A549 (cell line): ENCODE measurements at places on chromosomes 16 and 17.

DNA sequence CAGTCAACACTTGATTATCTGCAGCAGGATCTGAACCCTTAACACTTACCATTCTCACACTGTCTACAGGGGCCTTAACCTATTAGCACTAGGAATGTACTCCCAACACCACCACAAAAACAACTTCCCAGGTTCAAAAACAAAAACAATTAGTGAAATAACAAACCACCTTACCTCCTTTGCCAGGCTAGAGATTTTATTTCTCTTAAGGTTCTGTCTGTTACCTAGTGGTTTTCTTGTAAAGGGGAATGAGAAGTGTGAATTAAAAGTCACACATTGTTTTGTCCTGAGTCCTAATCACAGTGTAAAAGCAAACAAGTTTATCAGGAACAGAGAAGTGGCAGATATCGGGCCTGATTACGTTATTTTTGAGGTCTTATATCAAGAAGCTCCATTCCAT is 9.7 kb downstream of the SMARCE1 start:
- no peak for DNase-seq

DNA sequence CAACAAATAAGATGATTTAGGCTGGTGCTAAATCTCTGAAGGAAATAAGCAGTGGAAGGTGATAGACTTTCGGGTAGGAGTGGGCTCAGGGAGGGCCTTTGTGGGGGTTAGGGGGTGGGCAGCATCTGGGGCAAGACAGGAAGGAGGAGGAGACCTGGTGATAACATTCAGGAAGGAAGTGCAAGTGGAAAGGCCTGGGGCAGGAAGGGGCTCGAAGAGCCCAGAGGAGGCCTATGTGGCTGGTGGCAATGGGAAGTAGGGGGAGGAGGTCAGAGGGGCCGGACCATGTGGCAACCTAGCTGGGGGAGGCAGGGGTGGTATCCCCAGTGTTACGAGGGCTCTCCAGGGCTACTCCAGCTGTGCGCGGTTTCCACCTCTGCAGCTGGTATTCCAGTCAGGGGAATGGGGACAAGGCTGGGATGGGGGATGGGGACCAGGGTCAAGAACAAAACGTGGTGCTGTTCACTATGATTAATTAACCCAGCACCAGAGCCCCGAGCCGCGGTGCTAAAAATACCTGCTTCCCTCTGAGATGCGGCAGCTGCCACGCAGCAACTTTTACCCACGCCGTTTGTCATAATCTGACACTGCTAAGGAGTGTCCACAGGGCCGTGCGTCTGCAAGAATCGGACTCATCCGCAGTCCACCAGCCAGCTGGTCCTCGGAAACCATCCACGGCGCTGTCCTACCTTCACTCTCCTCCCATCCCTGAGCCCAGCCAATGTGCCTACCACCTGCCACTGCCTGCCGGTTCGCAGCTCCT is 5.2 kb upstream of the CCDC182 start:
- DNase-seq: no peak

GRCh38 chr17:74992223-74992622 is 4.8 kb downstream of the CDR2L start:
- DNase-seq: no peak

- no peak for DNase-seq
Observed at GRCh38 chr17:34728771-34729310, 149.5 kb downstream of the TMEM132E start.

- DNase-seq: no peak
Observed at GRCh38 chr17:35817196-35817595, 7.9 kb downstream of the TAF15 start.

GRCh38 chr17:49748791-49749190 is 15.1 kb downstream of the FAM117A start:
- no peak for DNase-seq

DNA sequence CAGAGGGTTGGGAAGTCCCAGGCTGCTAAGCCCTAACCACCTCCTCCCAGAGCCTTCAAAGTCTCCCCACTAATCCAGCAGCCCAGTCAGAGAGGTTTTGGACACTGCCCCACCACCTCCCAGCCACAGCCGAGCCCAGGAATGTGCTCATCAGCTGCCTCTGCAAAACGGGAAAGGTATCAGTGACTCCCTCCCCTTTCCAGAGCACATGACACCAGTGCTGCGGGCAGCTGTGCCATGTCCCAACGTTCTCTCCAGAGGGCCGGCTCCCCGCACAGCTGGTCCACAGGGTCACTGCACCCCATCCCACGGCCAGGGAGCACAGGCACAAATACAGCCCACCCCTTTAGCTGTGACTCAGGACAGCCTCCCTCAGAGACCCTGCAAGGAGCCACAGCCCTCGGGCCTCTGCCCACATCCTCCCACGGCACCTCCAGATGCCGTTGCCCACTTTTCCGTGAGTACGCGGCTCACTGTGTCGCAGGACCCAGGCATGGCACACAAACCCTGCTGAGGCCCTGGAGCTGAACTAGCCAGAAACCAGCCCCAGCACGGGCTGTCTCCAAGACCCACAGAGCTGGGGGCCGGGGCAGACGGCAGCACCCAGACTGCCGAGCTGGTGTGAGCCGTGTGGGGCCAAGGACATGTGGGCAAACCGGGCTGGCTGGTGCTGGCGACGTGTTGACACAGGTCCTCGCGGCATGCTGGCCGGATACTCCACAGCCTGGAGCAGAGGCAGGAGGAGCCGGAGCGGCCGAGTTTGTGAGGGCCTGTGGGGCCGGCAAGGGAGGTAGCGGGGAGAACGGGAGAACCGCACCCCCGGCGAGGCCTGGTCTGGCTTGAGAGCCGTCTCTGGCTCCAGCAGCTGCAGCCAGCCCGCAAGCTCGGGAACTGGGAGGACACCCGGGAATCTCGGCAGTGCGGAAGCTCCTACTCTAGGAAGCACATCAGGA is 6.3 kb upstream of the PPP1R27 start:
- DNase-seq: no peak

DNA sequence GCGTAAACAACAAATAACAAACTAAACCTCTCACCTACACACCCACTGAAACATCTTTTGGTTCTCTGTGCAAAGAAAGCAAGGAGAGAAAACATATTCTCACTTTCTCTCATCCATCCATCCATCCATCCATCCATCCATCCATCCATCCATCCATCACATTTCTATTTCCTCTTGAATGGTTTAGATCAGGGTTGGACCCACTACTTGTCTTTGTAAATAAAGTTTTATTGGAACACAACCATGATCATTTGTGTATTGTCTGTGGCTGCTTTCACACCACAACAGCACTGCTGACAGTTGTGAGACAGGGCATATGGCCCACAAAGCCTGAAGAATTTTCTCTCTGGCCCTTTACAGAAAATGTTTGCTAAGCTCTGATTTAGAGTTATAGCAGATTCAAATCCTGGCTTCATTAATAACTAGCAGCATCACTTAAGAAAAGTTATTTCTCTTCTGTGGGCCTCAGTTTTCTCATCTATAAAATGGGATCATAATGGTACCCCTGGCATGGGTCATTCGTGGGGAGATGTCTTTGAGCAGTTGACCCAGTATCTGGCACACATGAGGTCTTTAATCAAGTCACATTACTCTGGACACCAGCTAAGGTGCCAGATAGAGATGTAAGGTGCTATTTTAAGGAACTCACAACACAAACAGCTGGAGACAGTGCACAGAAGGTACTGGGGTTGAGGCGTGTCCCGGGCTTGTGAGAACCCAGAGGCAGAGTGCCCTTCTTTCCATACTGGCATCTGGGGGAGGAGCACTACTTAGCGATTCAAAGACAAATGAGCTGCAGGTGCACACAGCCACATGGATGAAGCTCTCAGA is 146.3 kb downstream of the CMIP start:
- DNase-seq: no peak

GRCh38 chr16:1121601-1122397 is 25.8 kb upstream of the C1QTNF8 start:
- no peak for DNase-seq
